ENCODE measurements at places on chromosomes 7 and 10.

DNA sequence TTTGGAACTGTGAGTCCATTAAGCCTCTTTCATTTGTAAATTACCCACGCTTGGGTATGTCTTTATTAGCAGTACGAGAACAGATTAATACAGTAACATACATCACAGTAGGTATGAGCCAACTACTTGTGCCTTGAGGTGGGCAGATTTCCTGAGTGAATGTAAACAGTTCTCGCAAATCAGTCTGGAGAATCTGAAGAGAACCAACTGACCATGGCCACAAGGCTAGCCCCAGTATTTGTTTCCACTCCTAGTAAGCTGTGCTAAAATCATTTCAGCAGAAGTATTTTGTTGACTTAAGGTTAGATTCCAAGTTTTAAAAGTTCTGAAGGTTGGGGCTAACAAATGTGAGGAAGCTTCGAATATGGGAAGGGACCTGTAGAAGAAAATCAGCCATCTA lies 82.9 kb downstream of the NOD1 start:
- no peak for DNase-seq

DNA sequence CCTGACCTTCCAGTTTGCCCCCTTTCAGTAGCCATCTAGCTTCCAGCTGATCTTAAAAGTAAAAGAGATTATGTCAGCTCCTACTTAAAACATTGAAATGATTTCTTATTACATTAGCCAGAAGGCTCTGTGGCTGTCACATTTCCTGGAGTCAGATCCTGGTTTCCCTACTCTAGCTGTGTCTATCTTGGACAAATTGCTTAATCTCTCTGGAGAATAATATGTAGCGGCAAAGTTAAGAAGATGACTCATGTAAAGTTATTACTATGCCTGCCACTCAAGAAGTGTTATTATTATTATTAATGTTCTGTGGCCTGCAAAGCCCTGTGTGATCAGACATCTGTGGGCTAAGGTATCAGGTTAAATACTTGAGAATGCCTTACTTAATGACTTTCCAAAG lies 107.2 kb downstream of the RUNDC3B start:
- no peak for DNase-seq

DNA sequence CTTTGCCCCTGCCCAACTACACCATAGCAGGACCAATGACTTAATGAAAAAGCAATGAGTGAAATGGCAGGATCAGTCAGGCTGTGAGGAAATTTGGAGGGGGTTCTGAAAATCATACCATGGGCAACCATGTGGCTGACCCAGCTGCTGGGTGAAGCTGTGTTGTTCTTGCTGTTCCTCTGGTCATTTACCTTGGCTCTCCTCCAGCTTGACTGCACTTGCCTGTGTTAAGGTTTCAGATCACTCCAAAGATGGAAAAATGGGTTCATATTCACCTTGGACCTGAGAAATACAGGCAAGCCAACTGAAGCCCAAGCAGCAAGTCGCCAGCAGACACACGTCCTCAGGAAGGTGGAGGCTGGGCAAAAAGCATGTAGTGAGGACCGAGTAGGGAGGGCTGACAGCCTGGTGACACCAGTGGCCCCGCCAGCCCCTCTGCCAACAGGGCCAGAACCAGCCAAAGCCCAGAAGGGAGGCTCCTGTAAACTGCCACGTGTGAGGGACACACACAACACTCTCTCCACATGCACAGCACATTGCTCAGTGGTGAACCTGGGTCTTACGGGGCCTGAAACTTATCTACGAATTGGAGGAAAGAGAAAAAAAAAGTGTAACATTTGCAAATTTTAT lies 40.1 kb downstream of the PARP12 start:
- no peak for DNase-seq

DNA sequence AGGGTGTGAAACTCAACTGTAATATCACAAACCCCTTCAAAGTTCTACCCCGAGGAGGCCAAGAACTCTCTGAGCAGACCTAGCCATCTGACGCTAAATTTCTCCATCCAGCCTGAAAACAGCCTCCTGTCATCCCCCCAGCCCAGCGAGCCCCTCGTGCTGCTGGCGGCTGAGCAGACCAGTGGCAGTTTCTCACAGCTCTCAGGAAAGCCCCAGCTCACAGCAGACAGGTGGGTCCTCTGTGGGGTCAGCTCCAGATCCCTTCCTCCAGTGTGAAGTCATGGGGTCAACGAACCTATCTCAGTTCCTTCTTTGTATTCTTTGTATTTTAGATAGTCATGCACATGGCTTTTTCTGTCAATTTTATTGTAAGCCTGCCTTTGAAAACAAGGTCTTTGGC lies 7.8 kb downstream of the GARIN1A start:
- no peak for DNase-seq

DNA sequence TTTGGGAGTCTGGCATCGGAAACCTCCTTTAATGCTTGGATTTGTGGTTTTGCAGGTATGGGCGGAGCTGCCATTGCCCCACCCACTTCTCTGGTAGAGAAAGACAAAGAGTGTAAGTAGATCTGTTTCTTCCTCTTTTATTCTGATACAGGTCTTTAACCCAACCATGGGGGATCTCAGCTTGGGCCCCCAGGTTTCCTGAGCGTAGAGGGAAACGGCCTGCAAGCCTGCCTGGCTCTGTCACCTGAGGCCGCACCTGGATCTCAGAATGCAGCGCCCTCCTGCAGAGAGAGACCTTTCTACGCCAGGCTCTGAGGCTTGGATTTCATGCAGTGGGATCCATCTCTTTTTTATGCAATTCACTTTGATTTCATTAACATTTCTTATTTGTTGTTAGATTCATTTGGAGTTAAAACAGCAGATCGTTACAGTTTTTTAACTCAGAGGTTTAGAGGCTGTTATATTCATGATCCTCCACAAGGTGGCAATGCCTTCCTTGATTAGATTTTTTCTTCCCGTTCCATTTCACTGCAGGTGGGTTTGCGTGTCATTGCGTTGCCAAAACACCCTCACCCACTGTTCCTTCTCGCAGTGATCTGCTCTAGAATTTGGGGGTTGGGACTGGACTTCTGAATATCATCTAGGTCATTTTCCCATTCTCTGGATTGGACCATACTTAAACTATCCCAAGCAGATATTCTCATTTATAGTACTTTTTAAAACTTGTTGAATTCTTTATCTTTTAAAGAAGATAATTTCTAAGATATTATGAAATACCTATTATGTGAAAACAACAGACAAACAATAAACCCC lies 20.0 kb downstream of the RBM17 start:
- DNase-seq: peak; percentile 36

DNA sequence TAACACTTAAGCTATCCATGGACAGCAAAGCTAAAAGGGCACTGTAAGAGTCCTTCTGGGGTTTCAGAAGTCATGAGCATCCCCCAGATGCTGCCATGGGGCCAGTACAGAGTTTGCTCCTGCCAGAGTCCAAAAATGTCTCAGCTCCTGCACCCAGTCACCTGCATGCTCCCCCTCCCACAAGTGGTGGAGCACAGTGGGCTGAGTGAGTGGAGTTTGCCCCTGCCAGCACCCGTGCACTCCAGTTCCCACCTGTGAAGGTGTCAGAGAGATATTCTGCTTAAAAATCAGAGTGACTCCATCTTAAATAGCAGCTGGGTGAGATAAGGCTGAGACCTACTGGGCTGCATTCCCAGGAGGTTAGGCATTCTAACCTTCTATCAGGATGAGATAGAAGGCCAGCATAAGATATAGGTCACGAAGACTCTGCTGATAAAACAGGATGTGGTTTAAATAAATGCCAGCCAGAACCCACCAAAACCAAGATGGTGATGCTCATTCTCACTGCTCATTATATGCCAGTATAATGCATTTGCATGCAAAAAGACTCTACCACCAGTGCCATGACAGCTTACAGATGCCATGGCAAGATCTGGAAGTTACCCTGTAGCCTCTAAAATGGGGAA lies 140.1 kb upstream of the ZNF92 start:
- no peak for DNase-seq

DNA sequence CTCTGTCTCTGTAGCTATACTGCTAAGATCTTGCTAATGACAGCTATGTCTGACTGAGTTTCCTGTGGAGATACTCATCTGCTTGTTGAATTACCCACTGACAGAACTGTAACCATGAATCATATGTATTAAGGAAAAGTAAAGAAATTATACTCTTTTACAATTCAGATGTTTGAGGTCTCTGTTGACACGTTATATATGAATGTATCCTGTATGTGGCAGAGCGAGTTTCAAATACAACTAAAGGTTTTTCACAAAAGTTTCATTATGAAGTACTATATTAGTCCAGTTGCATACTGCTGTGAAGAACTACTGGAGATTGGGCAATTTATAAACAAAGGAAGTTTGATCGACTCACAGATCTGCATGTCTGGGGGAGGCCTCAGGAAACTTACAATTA lies 232.5 kb downstream of the CDK14 start:
- no peak for DNase-seq

DNA sequence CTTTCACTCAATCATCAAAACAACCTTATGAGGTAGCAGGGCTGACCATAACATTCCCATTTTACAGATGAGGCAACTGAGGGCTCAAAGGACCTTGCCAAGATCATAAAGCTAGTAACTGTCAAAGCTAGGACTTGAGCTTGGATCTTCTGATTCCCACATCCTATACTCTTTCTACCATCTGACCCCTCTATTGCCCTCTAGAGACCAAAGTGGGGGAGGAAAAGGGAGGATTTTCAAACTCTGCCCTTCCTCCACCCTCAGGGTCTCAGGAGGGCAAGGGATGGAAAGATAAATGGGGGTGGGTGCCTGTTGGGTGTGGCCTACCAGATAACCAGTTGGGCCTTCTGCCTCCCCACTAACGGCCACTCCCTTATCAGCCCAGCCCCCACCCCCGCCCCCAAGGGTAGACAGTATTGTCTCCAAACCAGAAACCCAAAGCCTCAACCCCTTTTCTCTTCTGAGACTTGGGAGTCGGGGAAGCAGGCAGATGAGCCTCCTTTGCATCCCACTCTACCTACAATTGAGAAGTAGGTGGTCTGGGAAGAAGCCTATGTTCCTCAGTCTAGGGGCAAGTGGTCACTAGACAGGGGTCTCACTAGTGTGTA lies 7.9 kb downstream of the LDB1 start:
- DNase-seq: no peak

DNA sequence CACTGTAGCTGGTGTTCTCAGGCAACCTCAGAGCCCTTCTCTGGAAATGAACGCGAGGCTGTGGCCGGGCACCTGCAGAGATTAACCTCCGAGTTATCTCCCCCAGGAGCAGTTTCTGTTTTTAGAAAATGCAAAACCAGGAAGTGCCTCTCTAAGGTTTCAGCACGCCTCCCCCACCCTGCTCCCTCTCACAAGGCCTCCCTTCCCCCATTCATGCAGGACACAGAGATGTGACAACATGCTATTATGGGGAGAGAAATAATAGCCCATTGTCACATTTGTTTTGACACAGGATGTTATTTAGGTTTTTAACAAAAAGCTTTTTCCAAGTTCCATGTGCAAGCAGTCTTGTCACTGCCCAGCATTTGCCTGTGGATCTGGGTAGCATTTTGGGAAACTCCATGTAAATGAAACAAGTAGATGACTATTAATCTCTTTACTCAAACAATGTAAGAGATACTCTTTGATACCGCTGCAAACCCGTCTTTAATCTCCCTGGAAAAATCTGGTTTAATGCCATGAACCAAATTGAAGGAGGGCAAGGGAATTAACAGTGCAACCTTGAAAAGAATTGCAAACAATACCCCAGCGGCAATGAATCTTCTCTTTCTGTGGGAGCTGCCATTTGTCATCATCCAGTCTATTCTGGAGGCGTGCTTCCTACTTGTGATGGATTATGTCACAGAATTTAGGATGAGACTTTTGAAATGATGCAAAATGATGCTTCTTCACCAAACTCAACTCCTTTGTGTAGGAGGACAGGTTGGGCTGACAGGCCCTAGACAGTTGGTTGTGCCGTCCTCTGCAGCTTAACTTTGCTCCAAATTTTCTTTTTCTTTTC lies 86.5 kb upstream of the NMT2 start:
- no peak for DNase-seq

GRCh38 chr7:142833174-142834048 lies 21.5 kb upstream of the EPHB6 start:
- peak; percentile 14 for DNase-seq

DNA sequence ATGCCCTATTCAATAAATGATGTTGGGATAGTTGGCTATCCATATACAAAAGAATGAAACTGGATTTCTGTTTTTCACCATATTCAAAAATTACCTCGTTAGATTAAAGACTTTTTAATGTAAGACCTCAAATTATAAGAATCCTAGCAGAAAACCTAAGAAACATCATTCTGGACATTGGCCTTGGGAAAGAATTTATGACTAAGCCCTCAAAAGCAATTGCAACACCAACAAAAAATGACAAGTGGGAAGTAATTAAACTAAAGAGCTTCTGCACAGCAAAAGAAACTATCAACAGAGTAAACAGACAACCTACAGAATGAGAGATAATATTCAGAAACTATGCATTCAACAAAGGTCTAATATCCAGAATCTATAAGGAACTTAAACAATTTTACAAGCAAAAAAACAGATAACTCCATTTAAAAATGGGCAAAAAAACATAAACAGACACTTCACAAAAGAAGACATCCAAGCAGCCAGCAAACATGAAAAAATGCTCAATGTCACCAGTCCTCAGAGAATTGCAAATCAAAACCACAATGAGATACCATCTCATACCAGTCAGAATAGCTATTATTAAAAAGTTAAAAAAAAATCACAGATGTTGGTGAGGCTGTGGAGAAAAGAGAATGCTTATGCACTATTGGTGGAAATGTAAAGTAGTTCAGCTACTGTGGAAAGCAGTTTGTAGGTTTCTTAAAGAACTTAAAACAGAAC lies 309.8 kb downstream of the AHR start:
- DNase-seq: peak; percentile 45

GRCh38 chr10:133154996-133155778 lies 4.8 kb upstream of the KNDC1 start:
- no peak for DNase-seq

- DNase-seq: no peak
Observed at GRCh38 chr10:79312601-79313187, 34.6 kb upstream of the PPIF start.

GRCh38 chr7:47777531-47778152 lies 170.6 kb downstream of the PKD1L1 start:
- DNase-seq: no peak

GRCh38 chr7:65840446-65840845 lies 32.4 kb upstream of the VKORC1L1 start:
- DNase-seq: no peak

- peak; percentile 71 for DNase-seq
Observed at GRCh38 chr10:86520871-86521677, 518 bp downstream of the WAPL start.

DNA sequence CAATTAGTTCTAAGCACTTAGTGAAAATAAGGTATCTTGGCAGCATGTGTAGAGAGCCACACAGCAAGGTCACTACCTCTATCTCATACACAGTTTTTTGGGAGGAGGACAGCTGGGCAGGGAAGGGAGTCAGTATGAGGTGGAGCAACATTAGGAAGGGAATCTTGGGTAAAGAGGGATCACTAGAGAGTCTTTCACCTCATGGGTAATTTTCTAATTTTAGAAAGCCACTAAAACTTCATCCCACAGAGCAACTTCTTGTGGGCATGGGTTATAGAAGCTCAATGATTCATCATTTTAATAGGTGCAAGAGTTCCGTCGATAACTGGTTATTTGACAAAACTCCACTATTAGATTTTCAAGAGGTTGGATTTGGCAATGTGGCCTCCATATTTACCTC lies 2.5 kb downstream of the NRAP start:
- no peak for DNase-seq

GRCh38 chr10:73934074-73934473 lies 23.1 kb downstream of the PLAU start:
- DNase-seq: no peak

Measured in inflammatory macrophage (primary cell).